ENCODE measurements at places on chromosomes 11 and 22.
A peak's percentile ranks its signal among the peaks of the same experiment; 100 is the strongest.

GRCh38 chr22:50216684-50217520 lies 16.1 kb downstream of the SELENOO start:
- DNase-seq = no peak

GRCh38 chr11:19060629-19061028 lies at the start of gene MRGPRX2:
Gene MRGPRX2, minus strand, starts transcription at chr11:19060717. Its CDS starts 4,315 bp downstream, at chr11:19056402.
- no peak for DNase-seq

DNA sequence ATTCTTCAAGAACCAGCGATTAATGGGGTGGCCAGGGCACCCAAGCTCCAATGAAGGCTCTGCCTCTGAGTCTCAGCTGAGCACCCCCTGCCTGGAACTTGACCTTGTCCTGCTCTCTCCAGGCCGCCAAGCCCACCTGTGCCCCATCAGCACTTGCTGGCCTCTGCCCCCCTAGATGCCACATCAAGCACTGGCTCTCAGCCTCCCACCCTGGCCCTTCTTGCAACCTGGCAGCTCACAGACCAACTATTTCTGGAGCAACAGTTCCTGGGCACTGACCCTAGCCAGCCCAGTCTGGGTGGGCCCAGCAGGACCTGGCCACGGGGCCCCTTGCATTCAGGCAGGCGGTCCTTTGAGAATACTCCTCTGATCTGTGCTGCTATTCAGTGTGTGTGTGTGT lies 98.8 kb upstream of the PITPNB start:
- DNase-seq = no peak

DNA sequence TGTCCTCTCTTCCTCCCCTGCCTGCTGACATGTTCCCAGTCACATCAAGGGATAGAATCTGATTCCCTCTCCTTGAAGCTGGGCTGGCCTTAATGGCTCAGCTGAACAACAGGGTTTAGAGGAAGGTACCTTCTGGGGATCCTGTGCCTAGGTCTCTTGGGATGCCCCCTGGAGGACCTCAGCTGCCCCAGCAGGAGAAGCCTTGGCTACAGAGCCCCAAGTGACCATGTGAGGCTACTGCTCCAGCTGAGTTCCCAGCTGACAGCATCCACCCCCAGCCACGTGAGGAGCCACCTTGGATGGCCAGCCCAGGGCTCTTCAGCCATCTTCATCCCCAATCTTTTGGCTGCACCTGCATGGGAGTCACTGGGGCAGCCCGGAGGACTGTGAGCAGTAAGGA lies 1499.3 kb downstream of the TBC1D22A start:
- DNase-seq = no peak

GRCh38 chr11:47180006-47180787 lies 3.5 kb upstream of the ARFGAP2 start:
- DNase-seq = no peak

GRCh38 chr22:20244250-20244648 lies 23.9 kb downstream of the RTN4R start:
- DNase-seq = no peak

DNA sequence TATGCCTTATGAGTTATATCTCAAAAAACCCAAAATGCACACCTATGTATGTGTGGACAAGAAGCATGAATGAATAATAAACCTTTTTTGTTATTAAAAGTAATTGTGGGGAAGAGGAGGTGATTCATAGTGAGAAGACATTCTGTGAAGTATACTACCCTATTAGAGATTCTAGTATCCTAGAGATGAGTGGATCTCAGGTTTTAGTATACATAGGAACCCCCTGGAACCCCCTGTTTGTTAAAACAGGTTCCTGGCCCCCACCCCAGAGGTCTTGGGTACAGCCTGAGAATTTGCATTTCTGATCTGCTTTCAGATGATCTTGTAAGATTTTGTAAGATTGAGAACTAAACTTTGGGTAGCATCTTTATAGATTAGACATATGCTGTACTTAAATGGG lies 17.5 kb downstream of the NUCB2 start:
- no peak for DNase-seq

GRCh38 chr11:35943713-35944502 lies at the start of gene LDLRAD3:
Gene LDLRAD3, plus strand, starts transcription at chr11:35944062. Its CDS starts 37 bp downstream, at chr11:35944099.
- peak; percentile 94 for DNase-seq

DNA sequence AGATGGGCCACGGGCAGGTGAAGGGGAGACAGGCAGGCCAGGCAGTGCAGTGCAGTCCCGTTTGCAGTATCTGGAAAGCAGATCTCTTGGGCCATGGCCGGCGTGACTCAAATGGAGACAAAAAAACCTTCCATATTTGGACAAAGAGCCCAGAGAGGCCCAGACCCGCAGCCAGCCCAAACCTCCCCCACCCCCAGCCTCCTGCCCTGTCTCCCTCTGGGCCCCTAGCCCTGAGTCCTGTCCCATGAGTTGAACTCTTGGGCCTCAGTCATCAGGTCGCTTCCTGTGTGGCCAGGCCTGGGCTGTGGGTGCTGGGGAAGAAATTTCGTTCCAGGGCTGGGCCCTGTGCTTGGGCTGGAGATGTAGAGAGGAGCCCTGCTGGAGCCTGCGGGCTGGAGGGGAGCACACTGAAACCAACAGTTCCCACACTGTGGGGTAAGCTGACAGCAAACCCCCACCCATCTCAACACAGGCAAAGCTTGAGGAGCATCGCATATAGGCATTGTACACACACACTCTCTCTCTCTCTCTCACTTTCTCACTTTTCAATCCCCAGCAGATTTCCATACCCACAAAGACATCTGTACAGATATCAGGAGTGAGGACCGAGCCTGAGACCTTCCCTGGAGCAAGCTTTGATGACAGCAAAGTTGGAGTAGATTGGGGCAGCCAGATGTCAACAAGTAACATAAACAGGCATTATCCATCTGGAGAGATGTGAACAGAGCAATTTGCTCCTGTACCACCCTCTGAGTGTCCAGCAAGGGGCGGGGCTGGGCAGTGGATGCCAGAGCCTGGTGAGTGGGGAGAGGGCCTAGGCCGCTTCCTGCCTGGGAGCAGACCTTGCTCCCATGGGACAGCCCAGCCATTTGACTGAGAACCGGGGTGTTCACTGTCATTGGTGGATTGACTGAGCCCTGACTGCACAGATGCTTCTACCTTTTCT lies 17.2 kb downstream of the ARHGEF17 start:
- DNase-seq = no peak

Data from left forelimb (tissue), 1 donor.